GM23338 (cell line): ENCODE measurements at places on chromosomes 7 and 10. TPM values are rescaled to one million over a fixed set of nuclear protein-coding genes. Genes with fewer than 3 reads are reported as not detected.

CLEC2L gene
- total RNA-seq, result not detected in 2 replicates

DNA sequence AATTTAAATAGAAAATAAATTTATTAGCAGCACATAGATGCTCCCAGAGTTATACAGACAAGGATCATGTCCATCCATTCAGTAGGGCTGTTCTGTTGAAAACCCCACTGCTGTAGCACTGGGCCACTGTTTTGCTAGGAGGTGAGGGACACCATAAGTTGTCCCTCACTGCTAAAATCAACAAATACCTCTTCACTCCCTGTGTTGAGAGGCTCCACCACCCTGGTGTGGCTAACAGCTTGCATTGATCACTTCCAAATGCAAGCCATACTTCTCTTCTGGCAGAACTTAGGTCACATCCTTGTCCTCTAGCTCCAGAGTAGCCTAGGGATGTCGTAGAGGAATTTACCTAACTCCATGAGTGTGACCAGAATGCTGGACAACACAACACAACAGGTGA, 55.4 kb downstream of the MDFIC start:
- H3K36me3 ChIP-seq, result no peaks in the 10 kb centered on the region
- H3K27me3 ChIP-seq, result no peaks in the 10 kb centered on the region
- H3K4me1 ChIP-seq, result peaks cover 20% of the 10 kb centered on the region
- H3K4me3 ChIP-seq, result no peak overlapping the region
- H3K27ac ChIP-seq, result no peak overlapping the region
- DNase-seq, result peak; percentile 40

BAZ1B gene
- total RNA-seq, result 65.5 and 70.7 TPM in 2 replicates

DNA sequence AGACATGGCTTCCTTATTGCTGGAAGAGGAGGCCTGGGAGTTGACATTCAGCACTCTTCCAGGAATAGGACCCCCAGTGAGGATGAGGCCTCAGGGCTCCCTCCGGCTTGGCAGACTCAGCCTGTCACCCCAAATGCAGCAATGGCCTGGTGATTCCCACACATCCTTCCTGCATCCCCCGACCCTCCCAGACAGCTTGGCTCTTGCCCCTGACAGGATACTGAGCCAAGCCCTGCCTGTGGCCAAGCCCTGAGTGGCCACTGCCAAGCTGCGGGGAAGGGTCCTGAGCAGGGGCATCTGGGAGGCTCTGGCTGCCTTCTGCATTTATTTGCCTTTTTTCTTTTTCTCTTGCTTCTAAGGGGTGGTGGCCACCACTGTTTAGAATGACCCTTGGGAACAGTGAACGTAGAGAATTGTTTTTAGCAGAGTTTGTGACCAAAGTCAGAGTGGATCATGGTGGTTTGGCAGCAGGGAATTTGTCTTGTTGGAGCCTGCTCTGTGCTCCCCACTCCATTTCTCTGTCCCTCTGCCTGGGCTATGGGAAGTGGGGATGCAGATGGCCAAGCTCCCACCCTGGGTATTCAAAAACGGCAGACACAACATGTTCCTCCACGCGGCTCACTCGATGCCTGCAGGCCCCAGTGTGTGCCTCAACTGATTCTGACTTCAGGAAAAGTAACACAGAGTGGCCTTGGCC, 4.3 kb downstream of the PGAM2 start:
- peaks cover 26% of the 10 kb centered on the region for H3K4me1 ChIP-seq
- no peak for DNase-seq
- H3K4me3 ChIP-seq, result no peak overlapping the region
- H3K36me3 ChIP-seq, result no peaks in the 10 kb centered on the region; the same call in 1 of the 2 replicates

DNA sequence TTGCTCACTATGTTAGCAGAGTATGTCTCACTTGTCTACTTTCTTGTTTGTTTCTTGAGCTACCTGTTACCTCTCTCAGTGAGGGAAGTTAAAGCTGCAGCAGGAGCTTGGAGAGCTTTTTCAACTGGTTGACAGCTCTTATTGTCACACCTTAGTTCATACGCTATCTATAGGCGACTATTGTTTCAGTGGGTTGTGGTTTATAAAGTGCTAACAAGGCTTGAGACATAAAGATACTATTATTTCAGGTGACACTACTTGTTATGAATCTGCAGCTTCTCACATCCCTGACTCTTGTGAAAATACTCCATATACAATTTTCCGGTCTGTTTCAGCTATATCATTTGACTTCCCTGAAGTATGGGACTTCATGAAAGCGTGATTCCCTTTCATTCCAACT, 167.4 kb downstream of the CSTF2T start:
- no peaks in the 10 kb centered on the region for H3K4me1 ChIP-seq
- no peak overlapping the region for H3K27ac ChIP-seq
- H3K27me3 ChIP-seq, result no peaks in the 10 kb centered on the region
- no peaks in the 10 kb centered on the region for H3K36me3 ChIP-seq

GRCh38 chr10:120643351-120643750, 186.3 kb downstream of the PLPP4 start:
- DNase-seq, result no peak
- peaks cover 30% of the 10 kb centered on the region for H3K4me1 ChIP-seq
- H3K4me3 ChIP-seq, result no peak overlapping the region
- H3K27me3 ChIP-seq, result peaks cover 15% of the 10 kb centered on the region; the same call in 1 of the 2 replicates
- H3K27ac ChIP-seq, result no peak overlapping the region

DNA sequence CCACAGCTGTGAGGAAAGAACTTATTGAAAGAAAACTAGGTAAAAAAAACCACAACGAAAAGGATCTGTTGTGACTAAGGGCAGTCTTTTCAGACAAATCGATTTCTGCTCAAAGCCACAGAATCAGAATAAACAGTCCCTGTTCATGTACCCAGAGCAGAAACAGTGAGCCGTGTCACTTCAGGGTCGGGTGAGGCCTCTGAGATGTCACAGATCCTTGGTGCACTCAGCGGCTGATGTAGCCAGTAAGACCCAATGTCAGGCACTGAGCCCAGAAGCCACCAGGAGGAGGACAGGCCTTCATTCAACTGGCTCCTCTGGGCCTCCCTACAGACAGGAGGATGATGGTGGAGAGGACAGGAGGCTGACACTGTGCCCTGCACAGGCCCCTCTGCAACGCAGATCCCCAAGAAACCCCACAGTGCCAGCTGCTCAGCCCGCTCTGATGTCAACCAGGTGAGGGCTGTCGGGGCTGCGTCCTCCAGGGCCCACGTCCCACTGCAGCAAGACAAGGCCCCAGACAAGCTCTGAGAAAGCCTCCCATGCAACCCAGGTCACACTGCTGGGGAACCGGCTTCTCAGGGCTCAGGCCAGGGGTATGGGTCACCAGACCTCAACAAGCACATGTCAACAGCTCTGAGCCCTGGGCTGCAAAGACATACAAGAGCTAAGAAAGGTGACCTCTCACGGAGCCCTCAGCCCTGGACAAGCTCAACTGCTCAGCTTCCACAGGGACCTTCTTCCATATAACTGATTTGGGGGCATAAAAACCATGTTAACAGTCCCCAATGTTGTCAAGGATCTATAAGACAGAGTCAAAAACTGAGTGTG, 190.6 kb downstream of the PARD3 start:
- DNase-seq, result no peak
- peaks cover 5% of the 10 kb centered on the region; the same call in 1 of the 2 replicates for H3K4me1 ChIP-seq
- no peak overlapping the region for H3K4me3 ChIP-seq
- no peak overlapping the region for H3K27ac ChIP-seq
- H3K36me3 ChIP-seq, result no peaks in the 10 kb centered on the region

- DNase-seq, result no peak
- peaks cover 6% of the 10 kb centered on the region; the same call in 1 of the 2 replicates for H3K4me1 ChIP-seq
Measured at GRCh38 chr10:97065128-97065527, 120.6 kb downstream of the SLIT1 start.

DNA sequence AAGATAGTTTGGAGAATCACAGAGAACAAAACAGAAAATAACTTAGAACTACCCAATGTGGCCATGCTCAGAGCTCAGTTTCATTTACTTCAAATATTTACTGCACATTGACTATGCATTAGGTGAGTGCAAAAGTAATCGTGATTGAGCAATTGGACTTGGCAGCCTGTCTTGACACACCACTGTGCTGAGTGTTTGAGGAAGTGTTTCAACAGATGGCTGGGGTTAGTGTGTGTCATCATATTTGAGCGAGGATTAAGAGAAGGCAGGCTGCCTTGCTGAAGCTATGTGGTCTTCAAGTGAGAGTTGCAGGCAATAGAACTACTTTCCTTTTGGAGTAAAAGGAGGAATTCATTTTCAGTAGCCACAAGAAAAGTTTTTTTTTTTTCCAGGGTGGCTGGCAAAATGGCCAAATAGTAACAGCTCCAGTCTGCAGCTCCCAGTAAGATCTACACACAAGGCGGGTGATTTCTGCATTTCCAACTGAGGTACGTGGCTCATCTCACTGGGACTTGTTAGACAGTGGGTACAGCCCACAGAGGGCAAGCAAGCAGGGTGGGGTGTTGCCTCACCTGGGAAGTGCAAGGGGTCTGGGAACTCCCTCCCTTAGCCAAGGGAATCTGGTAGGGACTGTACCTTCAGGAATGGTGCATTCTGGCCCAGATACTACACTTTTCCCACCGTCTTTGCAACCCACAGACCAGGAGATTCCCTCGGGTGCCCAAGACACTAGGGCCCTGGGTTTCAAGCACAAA, 37.6 kb downstream of the AKR1C4 start:
- H3K27ac ChIP-seq, result no peak overlapping the region
- no peak overlapping the region for H3K4me3 ChIP-seq
- no peaks in the 10 kb centered on the region for H3K36me3 ChIP-seq
- no peak for DNase-seq
- no peaks in the 10 kb centered on the region for H3K4me1 ChIP-seq

GRCh38 chr10:11304906-11305585, 287.4 kb downstream of the CELF2 start:
- H3K27ac ChIP-seq, result no peak overlapping the region
- no peak overlapping the region for H3K4me3 ChIP-seq
- H3K27me3 ChIP-seq, result no peaks in the 10 kb centered on the region
- DNase-seq, result no peak

GRCh38 chr7:74726309-74727101, 47.3 kb upstream of the NCF1 start:
- H3K4me3 ChIP-seq, result no peak overlapping the region
- no peaks in the 10 kb centered on the region for H3K27me3 ChIP-seq
- H3K4me1 ChIP-seq, result no peaks in the 10 kb centered on the region
- 0 out of 2 replicates have a peak overlapping the region, but pooled peaks have one; percentile 50 for H3K27ac ChIP-seq

GRCh38 chr10:36021096-36021495, 379.0 kb upstream of the FZD8 start:
- DNase-seq, result no peak
- no peaks in the 10 kb centered on the region for H3K4me1 ChIP-seq
- no peak overlapping the region for H3K4me3 ChIP-seq
- H3K27ac ChIP-seq, result no peak overlapping the region
- H3K36me3 ChIP-seq, result no peaks in the 10 kb centered on the region

- H3K27ac ChIP-seq, result no peak overlapping the region
- H3K36me3 ChIP-seq, result no peaks in the 10 kb centered on the region
- no peak overlapping the region for H3K4me3 ChIP-seq
- no peak for DNase-seq
- no peaks in the 10 kb centered on the region for H3K27me3 ChIP-seq
- H3K4me1 ChIP-seq, result peaks cover 10% of the 10 kb centered on the region
Measured at GRCh38 chr7:15838265-15838664, 151.8 kb upstream of the MEOX2 start.

- H3K36me3 ChIP-seq, result no peaks in the 10 kb centered on the region
- DNase-seq, result peak; percentile 67
- peak within 1 kb of the TSS; percentile 92 for H3K27ac ChIP-seq
- H3K4me3 ChIP-seq, result peak within 1 kb of the TSS; percentile 86
Measured at GRCh38 chr10:102644066-102644645, at the start of gene TRIM8. Gene TRIM8 (plus strand): TSS chr10:102644479. CDS start chr10:102644618, 139 bp downstream.

DNA sequence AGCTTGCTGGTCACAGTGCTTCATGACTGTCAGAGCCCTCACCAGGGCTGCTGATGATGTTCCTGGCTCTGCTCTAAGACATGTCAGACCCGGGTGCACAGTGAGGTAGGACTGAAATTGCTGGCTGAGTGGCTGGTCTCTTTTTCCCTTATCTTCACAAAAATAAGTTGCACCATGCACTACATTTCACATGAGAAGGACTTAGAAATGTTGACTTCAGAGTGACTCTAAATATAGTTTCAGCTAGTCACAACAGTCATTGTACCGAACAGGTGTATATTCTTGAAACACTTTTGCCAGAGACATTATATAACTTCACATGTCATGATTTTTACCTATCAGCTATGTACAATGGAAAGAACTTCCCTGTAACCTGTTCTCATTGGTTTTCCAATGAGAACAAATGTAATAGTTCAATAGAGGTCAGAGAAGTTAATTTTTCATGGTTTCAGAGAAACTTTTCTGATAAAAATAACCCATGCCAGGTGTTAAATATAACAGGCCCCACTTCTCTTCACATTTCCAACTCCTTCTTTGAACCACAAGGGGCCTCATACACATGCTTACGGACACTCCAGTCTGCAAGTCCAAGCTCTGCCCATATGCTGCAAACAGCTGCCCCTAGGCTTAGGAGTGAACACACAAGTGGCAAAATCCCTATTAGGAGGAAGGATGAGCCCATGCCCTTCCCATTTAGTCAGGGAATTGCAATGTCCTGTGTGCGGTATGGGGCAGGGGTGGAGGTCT, 115.6 kb downstream of the CDK6 start:
- no peak overlapping the region for H3K27ac ChIP-seq
- H3K4me1 ChIP-seq, result peaks cover 12% of the 10 kb centered on the region
- H3K27me3 ChIP-seq, result no peaks in the 10 kb centered on the region
- H3K4me3 ChIP-seq, result no peak overlapping the region
- no peaks in the 10 kb centered on the region for H3K36me3 ChIP-seq
- no peak for DNase-seq

GRCh38 chr10:92387289-92387940, 96.4 kb downstream of the MARCHF5 start:
- H3K4me3 ChIP-seq, result no peak overlapping the region
- peaks cover 1% of the 10 kb centered on the region; the same call in 1 of the 2 replicates for H3K4me1 ChIP-seq
- H3K36me3 ChIP-seq, result no peaks in the 10 kb centered on the region
- no peak overlapping the region for H3K27ac ChIP-seq
- peak; percentile 100 for DNase-seq

PNLIPRP1 gene
- total RNA-seq, result not detected in 2 replicates

ACHE gene
- 1.5 and 3.7 TPM in 2 replicates for total RNA-seq

DNA sequence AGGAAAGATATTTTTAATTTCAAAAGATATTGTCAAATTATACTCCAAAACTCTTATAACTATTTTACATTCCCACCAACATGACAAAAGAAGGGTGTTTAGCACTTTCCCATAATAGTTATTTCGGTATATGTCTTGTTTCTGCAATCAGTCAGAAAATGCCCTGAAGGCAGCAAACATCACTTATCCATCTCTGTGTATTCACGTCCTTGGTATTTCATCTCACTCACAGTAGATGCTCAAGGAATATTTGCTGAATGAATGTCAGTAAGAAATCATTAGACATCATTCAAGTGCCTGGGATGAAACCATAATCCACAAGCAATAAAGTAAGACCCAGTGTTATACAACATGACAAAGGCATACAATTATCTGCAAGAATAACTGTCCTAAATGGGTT, 112.7 kb downstream of the GFRA1 start:
- no peak overlapping the region for H3K4me3 ChIP-seq
- H3K27me3 ChIP-seq, result no peaks in the 10 kb centered on the region
- H3K4me1 ChIP-seq, result no peaks in the 10 kb centered on the region

DNA sequence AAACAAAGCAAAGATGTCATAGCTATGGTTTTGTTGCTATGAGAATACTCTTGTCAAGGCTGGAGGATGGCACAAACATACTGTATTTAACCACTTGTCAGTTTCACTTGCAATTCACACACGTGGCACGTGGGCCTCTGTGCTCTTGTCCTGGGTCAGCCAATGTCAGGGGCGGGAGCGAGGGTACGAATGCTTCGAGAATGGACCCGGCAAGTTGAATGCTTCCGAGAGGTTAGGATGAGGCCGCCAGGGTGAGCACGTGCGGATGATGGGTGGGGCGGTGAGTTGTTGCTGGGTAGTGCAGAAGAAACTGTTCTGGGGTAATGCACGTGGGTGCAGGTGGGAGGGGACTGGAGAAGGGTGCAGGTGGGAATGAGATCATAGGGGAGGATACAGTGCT, 10.4 kb upstream of the OCM2 start:
- H3K27me3 ChIP-seq, result no peaks in the 10 kb centered on the region
- H3K4me1 ChIP-seq, result no peaks in the 10 kb centered on the region
- DNase-seq, result no peak
- H3K27ac ChIP-seq, result no peak overlapping the region
- H3K36me3 ChIP-seq, result no peaks in the 10 kb centered on the region
